ENCODE measurements at places on chromosomes 11 and 22.

DNA sequence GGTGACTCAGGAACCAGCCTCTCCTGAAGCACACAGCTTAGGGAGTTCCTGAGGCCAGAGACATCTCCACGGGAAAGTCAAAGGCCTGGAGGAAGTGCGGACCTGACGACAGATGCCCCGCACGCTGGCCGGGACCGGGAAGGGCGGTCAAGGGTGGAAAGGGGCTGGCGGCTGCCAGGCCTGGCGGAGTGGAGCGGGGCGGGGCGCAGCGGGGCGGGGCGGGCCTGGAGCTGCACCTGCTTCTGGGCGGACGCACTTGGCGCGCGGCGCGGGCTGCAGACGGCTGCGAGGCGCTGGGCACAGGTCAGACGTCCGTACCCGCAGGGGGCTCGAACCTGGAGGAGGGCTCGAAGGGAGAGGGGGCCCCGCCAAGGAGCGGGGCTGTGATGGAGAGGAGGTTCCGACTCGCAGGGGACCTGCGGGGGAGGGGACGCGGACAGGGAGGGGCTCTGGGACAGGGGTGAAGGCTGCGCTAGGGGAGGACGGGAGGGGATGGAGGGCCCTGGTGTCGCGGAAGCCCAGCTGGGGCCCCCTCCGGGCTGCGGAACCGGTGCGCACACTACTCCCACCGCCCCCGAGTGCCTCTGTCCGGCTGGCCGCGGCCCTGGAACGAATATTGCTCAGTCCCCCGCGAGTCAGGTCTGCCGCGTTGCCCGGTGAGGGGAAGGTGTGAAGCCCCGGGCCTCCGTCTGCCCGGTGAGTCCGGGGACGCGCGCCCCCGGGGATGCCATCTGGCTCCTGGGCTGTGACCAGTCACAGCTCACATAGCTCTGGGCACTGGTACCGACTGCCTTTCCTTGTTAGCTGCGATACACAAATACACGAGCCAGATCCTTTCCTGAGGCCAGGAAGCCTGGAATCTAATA lies at the start of gene TMEM45B:
Gene TMEM45B (plus strand): TSS at position 253 of the 866 bp plus-strand sequence. CDS start 36,635 bp downstream, outside the sequence.
- DNase-seq = peak; percentile 80

GRCh38 chr11:19410032-19410431 lies 169.3 kb upstream of the E2F8 start:
- DNase-seq = no peak

- peak; percentile 19 for DNase-seq
Observed at GRCh38 chr11:122634501-122634900, 21.0 kb upstream of the UBASH3B start.

GRCh38 chr11:78607696-78608095 lies 33.0 kb upstream of the NARS2 start:
- no peak for DNase-seq

GRCh38 chr22:42296381-42296853 lies 26.0 kb upstream of the TCF20 start:
- DNase-seq = no peak

GRCh38 chr22:46673205-46673604 lies 53.0 kb downstream of the GRAMD4 start:
- no peak for DNase-seq

- no peak for DNase-seq
Observed at GRCh38 chr11:44243595-44244343, 66.2 kb downstream of the ALX4 start.

GRCh38 chr11:71358122-71358728 lies 90.0 kb downstream of the DHCR7 start:
- DNase-seq = no peak

- DNase-seq = peak; percentile 64
Observed at GRCh38 chr11:84564180-84564866, 1062.8 kb downstream of the DLG2 start.
